Osteoblast (primary cell): ENCODE measurements at places on chromosomes 7 and 10. TPM values are rescaled to one million over a fixed set of nuclear protein-coding genes. Genes with fewer than 3 reads are reported as not detected.

MACC1 gene
- 0.29 and 0.36 TPM in 2 replicates for total RNA-seq

DNA sequence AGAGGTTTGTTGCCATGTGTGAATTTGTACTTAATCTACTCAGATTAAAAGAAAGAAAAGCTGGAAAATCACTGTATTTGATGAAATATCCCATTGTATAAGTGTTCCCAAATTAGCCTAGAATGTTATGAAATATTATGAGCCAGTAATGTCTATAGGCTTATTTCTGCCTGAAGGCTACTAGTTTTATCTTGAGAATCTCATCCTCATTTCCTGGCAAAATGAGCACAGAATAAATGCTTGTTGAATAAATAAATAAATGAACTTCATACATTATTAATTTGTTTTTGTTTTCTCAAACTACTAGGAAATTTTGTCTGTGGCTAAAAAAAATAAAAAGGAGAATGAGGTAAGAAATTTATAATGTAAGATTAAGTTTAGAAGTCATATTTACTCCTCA lies 25.5 kb downstream of the HELLS start:
- no peak for DNase-seq

DNA sequence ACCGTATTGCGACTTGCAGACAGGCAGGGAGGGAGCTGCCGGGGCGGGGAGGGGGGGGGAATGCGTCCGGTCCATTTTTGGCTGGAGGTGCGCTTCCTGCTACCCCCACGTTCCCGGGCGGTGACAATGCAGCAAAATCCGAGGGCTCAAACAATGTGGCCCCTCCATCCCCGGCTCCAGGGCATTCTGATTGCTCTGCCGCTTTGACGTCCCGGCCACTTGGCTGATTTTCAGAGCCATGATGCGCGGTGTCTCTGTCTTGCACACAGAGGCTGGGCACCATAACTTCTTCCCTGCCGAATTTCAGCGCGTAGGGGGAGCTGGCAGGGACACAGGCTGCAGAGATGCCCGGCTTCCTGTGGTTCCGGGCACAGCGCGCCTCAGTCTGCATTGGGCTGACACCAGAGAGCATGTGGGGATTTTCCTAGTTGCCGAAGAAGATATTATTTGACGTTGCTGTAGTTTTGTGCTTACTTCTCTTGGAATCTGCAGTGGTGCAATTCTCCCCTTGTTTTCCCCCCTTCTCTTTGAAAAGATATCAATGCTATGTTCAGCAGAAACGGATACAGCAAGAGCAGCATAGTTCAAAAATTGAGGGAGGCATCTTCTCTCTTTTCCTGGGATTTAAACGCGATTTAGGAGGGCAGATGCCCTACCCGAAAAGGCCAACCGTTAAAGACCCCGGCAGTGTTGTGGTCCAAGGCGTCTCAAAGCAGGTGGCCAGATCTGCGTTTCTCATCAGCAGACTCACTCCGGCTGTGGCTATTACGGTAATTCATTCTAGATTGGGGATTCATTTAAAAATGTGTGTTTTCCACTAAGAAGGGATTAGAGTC lies 1.4 kb downstream of the HECW1 start:
- DNase-seq: no peak

ELAPOR2 gene
- 0.88 and 4.0 TPM in 2 replicates for total RNA-seq

DNA sequence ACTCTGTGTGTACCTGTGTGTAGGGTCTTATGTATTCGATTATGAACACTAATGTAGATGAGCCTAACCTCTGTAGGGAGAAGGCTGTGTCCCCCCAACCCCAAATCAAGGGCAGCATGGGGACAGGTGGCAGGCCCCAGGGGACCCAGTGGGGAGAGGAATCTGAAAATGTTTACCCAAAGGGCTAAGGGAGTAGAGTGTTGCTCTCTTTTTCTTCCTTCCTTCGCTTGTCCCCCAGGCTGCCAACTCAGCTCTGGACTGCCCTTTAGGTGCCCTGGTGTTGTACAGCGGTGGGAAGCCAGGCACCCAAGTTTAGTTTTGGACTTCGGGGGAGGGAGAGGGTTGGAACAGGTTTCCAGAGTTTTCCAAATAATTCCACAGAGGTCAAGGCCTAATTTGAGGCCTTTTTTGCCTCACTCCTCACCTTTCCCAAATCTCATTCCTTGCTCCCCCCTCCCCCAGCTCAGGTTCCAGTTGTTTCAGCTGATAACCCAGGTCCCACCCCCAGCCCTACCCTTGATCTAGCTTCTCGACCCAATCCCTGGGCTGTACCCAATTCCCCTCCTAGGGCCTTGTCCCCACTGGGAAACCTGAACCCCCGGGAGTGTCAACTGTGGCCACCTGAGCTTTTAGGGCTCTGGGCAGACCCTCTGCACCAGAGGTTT lies 9.1 kb upstream of the PAX2 start:
- peak; percentile 73 for DNase-seq

DNA sequence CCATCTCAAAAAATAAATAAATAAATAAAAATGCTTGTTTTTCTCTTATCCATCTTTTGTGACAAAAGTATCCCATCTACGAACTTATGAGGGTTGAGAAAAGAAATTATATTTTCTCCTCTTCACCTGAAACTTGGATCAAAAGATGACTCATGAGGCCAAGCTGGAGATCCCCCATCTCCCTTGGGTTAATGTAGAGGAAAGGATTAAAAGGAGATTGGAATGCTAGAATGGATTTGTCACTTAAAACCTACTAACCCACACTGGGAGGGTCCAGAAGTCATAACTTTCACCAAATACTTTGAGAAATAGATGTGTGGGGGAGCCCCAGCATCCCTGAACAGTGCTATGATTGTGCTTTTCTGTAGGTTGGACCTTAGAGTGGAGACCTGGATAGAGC lies 46.3 kb upstream of the PIK3CG start:
- DNase-seq: no peak

GRCh38 chr7:139585042-139585441 lies 61.6 kb downstream of the CLEC2L start:
- no peak for DNase-seq

MYOZ1 gene
- not detected in 2 replicates for total RNA-seq
